A172 (cell line): ENCODE measurements at places on chromosomes 2 and 18. TPM values are rescaled to one million over a fixed set of nuclear protein-coding genes. Genes with fewer than 3 reads are reported as not detected.

Gene CCDC102B
- total RNA-seq: 0.84 and 1.3 TPM in 2 replicates

- DNase-seq: peak; percentile 84
Observed at GRCh38 chr18:12639990-12640880, 17.7 kb downstream of the SPIRE1 start.

Gene SDC1
- 241 and 257 TPM in 2 replicates for total RNA-seq

DNA sequence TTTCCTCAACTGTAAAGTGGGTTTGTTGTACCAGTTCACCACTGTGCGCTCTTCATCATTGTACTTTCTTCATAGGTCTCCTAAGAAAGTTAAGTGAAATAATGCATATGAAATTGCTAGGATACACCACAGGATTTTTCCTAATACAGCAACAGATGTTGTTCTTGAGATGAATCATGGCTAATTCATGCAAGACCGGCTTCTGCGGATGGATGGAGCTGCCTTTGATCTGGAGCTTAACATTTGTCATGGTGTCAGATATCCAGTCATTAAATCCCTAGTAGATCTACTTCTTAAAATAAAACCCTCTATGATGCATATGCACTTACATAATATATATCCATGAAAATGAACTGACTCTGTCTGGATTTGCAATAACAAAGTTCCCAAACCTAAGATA, 114.1 kb downstream of the COL6A3 start:
- peak; percentile 94 for DNase-seq

GRCh38 chr2:119472749-119473148, 41.1 kb downstream of the TMEM37 start:
- DNase-seq: no peak

DNA sequence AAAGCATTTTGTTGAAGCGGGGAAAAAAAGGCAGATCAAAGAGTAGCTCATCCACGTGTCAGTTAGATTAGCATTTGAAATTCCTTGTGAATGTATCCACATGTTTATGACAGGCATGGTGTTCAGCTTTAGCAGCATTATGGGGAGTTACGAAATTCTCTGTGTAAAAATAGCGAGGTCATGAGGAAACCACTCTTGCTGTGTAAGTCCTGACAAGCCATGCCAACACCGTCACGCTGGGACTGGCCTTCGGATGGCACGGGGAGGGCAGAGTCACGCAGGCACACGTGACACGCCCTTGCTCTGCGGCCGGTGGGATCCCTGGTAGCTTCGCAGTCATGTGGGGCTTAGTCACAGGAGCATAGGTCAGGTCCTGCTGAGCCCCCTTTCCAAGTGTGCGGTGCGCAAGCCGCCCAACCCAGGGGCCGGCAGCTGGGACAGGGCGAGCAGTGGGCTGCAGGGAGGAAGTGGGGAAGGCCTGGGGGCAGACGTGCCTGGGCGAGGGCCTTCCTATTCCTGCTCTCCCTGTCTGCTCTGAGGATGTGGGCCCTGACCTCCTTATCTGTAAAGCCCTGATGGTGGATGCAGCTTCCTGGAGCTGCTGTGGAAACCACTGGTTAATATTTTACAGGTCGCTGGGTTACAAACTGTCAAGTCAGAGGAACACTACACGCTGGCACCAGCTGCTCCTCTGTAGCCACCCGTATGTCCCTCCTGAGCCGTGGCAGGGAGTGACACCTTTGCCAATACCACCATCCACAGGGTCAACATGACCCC, 18.0 kb downstream of the MBP start:
- DNase-seq: no peak

- DNase-seq: peak; percentile 47
Observed at GRCh38 chr2:112692918-112693317, 27.9 kb upstream of the NT5DC4 start.

DNA sequence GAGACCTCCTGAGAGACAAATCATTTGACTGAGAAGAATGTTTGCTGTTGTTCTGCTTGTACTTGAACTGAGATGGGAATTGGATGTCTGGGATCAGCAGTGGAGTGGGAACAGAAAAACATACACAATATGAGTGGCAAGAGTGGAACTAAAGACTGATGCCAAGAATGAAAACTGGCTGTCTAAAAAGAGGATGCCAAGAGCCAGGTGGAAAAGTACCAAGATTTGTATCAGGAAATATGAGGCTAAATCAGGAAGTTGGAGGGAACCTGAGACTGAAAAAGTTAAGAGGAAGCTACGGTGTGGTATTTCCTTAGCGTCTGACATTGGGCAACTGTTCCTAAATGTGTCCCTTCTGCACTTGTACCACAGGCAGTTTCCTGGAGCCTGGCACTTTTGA, 440.9 kb upstream of the CELF4 start:
- no peak for DNase-seq

- peak; percentile 44 for DNase-seq
Observed at GRCh38 chr2:227822416-227823003, 8.9 kb downstream of the CCL20 start.

DNA sequence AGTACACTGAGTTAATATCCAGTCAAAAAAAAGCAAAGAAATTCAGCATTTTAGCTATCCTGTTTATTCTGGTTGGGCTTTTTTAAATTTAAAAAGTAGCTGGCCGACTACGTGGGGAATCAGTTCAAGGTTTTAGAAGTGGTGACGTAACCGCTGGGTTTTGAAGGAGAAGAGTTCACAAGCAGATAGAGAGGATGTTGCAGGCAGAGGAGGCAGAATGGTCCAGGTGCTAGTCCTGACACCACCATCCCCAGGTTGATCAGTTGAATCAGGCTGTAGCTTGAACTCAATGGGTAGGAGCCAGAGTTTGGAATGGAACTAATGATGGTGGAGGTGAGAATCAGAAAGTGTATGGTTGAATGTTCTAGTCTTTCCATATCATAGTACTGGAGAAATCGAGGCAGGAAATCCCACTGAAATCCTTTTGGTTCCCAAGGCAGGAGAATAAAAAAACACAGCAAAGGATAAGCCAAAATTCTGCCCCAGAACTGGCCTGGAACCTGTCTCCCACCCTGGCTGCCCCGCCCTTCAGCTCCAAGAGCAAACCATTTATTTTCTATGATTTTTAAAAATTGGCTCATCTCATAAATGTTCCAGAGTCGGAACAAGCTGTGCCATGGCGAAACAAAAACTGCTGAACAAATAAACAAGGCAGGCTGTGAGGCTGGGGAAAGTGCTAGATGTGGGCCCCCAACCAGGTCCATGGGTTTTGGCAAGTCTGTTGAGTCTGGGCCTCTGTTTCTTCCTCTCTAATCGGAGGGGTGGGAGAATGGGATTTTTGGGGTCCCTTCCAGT, 44.0 kb downstream of the SLC4A1AP start:
- DNase-seq: no peak

DNA sequence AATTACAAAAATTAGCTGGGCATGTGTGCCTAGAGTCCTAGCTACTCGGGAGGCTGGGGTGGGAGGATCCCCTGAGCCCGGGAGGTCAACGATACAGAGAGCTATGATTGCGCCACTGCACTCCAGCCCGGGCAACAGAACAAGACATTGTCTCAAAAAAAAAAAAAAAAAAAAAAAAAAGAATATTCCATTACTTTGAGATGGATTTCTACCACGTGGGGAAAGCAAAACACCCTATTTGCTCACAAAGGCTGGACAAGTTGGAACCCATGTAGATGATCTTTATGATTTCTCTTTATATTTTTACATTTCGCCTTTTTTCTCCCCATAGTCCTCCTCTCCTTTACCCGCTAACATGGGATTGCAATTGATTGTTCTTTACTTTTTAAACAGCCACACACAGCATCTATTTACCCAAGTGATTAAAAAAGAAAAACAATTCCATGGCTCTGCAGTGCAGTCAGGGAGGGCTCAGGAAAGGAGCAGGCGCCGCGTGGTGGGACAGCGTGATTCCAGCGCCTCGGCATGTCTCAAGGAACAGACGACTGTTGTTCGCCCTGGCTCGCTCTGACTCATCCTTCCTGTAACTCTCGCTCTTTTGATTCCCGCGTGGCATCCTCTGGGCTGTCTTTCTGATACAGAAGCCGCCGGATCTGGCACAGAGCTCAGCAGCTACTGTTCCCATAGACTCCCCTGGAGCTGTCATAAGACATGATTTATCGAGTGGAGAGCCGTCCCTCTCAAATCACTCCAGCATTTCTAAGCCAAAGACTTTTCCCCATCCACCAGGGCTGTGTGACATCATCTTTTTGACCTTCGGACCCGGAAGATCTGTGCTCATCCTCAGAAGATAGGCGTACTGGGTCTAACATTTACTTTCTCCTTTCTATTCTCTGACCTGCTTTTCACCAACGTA, 230.4 kb upstream of the AGAP1 start:
- DNase-seq: peak; percentile 97

Gene SERTAD2
- 6.4 and 10.3 TPM in 2 replicates for total RNA-seq

Gene ALPI
- not detected in 2 replicates for total RNA-seq

GRCh38 chr2:108855194-108855593, 68.6 kb downstream of the CCDC138 start:
- peak; percentile 26 for DNase-seq

Gene SPC25
- 63.4 and 98.4 TPM in 2 replicates for total RNA-seq

Gene RMDN2
- total RNA-seq: 4.5 and 11.3 TPM in 2 replicates

DNA sequence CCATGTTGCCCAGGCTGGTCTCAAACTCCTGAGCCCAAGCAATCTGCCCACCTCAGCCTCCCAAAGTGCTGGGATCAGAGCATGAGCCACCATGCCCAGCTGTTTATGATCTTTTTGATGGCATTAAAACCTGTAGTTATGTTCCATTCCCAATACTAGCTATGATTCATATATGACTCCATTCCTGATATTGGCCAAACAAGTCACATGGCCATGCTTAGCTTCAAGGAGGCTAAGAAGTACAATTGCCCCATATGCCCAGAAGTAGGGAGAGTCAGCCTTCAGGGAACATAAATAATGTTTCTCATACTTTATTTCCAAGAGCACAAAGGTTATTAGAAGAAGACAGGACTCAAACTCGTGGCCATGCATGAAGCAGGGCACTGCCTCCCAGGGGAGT, 132.4 kb upstream of the RAB6C start:
- no peak for DNase-seq

DNA sequence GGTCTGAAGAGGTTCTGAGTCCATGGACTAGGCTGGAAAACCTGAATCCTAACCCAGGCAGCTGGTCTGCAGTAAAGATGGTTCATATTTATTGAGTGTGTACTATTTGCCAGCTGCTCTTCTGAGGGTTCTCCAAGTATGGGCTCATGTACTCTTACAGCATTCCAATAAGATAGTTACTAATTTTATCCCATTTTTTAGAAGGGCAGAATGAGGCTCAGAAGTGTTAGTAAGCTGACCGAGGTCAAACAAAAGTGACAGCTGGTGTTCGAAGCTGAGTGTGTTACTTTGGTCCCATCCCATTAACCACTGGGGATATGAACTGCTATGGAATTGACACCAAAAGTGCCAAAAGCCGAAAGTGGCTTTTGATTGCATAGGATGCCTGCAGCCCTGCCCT, 76.9 kb downstream of the CABLES1 start:
- DNase-seq: no peak

- DNase-seq: no peak
Observed at GRCh38 chr2:81981585-81981984, 1677.0 kb upstream of the LRRTM1 start.

GRCh38 chr2:207897541-207898353, 127.6 kb downstream of the PLEKHM3 start:
- DNase-seq: no peak

- peak; percentile 46 for DNase-seq
Observed at GRCh38 chr2:210503001-210503623, 26.6 kb upstream of the LANCL1 start.

Gene CFAP221
- total RNA-seq: 0.22 and 0.57 TPM in 2 replicates

- no peak for DNase-seq
Observed at GRCh38 chr18:50399582-50399981, 24.7 kb downstream of the SKA1 start.

Gene ACVR1C
- not detected in 2 replicates for total RNA-seq

Gene IL36A
- not detected in 2 replicates for total RNA-seq

Gene PSMD1
- total RNA-seq: 206 and 259 TPM in 2 replicates

DNA sequence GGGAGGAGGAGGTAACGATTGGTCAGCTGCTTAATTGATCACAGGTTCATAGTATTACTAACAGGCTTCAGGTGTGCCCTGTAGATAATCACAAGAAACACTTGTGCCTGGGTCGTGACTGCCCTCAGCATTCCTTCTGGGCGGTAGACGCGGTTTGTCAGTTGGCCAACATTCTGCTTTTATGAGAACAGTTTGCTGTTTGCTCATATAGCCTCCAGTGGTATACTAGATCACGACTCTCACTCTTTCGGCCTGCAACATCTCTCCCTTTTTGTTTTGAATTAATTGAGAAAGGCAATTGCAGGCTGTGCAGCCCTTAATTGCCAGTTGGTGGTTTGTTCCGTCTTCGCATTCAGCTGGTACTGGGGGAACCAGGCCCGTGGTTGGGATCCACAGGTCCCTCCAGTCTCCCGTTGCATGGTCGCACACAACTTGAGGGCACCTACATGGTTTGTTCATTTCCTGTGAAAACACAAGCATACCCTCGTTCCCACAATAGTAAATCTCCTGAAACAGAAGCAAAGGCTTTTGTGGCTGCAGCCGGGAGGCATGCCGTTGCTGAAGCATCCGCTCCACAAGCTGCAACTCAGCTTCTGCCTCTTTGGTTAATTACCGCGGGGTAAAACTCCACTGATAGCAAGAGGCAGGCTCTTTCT, 30.3 kb upstream of the GPR17 start:
- no peak for DNase-seq

Gene TACR1
- not detected in 2 replicates for total RNA-seq

- DNase-seq: no peak
Observed at GRCh38 chr2:71640489-71640888, 187.1 kb downstream of the DYSF start.
